Hypothalamus (tissue), 51 donors: ENCODE measurements at places on chromosomes 5 and 9.
A peak's percentile ranks its signal among the peaks of the same experiment; 100 is the strongest.

GRCh38 chr5:125477586-125477975 is 731.1 kb upstream of the ZNF608 start:
- no peak for DNase-seq

- no peak for DNase-seq
Observed at GRCh38 chr9:117043159-117043558, 356.1 kb downstream of the TRIM32 start.

DNA sequence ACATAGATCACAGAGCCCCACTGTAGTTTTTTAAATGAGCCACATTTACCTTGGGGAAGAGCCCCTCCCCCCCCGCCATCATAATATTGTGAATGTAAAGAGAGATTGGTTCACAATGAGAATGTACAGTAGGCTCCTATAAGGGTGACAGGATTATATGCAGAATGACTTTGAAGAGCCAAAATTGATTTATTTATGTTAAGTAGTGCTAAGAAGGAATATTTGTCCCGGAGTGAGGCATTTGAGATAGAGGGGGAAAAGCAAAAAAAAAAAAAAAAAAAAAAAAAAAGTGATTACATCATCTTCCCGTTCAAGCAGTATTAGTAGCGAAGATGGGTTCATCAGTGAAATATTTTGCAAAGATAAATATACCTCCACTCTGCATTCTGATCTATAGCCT is 73.9 kb downstream of the PIK3R1 start:
- DNase-seq = no peak

DNA sequence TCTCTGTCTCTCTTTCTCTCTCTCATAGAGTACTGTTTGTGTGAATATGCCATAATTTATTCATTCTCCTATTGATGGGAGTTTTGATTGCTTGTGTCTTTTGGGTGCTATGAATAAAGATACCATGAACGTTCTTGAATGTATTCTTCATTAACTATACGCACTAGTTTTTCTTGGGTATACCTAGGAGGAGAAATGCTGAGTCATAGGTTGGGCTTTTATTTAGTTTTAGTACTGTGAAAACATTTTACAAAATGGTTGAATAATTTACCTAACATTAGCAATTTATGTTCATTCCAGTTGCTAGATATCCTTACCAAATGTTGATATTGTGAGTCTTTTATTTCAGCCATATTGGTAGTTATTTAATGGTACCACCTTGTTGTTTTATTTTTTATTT is 192.5 kb downstream of the NPR3 start:
- no peak for DNase-seq

- DNase-seq = peak; percentile 89
Observed at GRCh38 chr5:139968547-139969261, 74.4 kb downstream of the NRG2 start.

GRCh38 chr5:67487862-67488261 is 291.3 kb upstream of the CD180 start:
- no peak for DNase-seq

GRCh38 chr5:16725575-16725974 is 108.8 kb upstream of the RETREG1 start:
- DNase-seq = no peak

DNA sequence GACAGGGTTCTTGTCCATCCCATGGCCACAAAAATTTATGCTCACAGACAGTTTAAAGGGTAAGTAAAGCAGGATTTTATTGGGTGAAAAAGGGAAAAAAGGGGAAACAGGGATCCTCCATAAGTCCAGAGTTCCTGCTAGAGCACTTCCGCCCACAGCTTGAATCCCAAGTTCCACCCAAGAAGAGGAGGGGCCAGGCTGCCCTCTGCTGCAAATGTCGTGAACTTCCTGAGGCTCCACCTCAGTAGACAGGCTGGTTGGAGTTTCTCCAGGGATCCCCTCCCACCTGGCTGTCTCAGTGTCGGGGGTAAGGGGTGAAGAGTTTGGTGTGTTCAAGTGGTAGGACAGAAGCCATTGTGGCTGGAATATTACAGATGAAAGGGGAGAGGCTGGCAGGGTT is 275.0 kb upstream of the SGCD start:
- DNase-seq = no peak

GRCh38 chr5:56522960-56523359 is 289.8 kb upstream of the ANKRD55 start:
- DNase-seq = no peak

DNA sequence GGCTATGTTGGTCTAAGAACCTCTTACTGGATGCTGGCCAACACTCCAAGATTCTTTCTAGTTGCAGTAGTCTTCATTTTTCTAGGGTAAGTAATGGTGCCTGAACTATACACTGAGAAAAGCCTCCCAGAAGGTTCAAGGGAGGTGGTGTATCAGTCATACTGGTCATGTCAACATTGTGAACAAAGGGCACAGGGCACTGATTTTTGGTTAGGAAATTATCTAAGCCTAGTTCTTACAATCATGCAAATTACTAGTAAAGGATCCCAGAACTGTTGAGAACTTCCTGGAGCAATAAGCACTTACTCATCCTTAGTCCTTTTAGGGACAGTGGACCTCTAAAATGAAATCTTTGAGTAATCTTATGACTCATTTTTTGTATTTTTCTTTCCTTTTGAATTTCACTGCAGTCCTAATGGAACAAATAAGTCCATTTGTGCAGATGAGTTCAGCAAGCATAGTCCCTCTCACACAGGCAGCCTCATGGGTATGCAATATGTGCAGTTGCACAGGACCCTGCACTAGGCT is 21.1 kb upstream of the CDC42SE2 start:
- DNase-seq = no peak

- DNase-seq = no peak
Observed at GRCh38 chr5:142881076-142881783, 111.1 kb downstream of the ARHGAP26 start.

DNA sequence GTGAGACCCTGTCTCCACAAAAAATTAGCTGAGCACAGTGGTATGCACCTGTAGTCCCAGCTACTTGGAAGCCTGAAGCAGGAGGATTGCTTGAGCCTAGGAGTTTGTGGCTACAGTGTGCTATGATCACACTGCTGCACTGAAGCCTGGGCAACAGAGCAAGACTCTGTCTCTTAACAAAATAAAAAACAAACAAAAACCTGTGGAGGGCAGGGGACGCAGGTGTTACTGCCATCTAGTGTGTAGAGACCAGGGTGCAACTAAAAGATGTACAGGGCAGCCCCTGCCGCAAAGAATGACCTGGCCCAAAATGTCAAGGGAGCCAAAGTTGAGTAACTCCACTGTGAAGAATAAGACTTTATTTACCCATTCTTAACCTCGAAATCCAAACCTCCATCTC is 27.1 kb downstream of the ASPN start:
- DNase-seq = no peak

DNA sequence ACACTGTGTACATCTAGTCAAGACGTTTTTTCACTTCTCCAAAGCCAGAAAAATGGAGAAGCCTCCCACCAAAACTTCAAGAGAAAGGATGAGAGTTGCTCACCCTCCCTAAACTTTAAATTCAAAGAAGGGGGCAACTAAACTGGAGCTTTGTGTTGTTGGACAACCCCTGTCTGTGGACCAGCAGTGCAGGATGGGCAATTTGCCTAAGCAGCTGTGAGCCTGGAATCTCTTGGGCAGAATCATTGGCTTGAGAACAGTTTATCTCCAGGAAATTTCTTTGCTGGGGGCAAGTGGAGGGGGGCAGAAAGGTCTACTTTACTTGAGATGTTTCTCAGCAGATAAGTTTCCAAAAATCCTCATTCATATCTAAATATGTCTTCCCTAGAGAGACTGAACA is 151.8 kb downstream of the MUSK start:
- no peak for DNase-seq

GRCh38 chr5:140633501-140633900 is 526 bp upstream of the CD14 start:
- DNase-seq = no peak

DNA sequence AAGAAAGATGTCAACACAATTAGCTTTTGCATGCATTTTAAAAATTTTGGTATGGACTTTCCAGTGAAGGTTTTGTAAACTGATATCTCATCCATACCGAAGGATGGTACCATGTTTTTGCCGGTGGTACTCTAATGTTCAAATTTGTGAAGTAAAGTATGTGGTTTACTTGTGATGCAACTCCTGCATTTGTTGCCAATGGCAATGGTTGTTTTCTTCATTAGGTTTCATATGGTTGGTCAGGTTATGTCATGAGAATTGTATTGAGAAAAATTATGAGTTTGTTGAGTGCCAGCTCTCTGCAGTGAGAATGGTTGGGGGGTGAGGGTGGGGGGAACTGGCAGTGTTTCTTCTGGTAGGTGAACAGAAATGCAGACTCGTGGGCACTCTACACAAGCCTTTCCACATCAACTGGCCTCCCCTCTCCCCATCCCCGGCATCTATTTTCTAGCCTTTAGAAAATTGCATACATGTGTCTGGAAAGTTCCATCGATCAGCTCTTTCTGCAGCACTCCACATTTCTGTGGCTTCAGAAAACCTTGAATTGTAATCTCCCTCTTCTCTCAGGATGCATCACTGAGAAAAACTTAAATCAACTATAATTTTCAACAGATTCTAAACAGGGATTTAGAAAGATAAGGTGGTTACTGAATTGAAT is 107.7 kb downstream of the PDE4D start:
- no peak for DNase-seq
